Stimulated activated CD4-positive, alpha-beta T cell treated with anti-CD3 and anti-CD28 coated beads, TNF-alpha, amount 100 ng/mL, for 4 hours (primary cell): ENCODE measurements at places on chromosomes 11 and 22.

DNA sequence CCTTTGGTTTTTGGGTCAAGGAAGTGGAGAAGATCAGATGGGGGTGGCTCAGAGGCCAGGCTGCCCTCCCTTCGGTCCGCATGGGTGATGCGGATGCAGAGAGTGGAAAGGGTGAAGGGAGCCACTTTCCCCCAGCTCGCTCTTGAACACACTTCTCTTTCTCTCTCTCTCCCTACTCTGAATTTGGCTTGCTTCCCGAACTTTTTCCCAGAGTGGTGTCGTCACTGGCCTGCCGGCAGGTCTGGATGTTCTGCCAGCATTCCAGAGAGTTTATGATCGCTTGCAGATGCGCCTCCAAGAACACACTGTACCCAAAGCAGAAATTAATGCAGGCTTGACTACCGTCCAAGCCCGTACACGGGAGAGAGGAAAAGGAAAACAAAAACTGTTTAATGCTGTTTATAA is 103.2 kb downstream of the ZBTB16 start:
- no peak for DNase-seq

GRCh38 chr11:35588627-35589026 is 29.6 kb upstream of the FJX1 start:
- DNase-seq: no peak

DNA sequence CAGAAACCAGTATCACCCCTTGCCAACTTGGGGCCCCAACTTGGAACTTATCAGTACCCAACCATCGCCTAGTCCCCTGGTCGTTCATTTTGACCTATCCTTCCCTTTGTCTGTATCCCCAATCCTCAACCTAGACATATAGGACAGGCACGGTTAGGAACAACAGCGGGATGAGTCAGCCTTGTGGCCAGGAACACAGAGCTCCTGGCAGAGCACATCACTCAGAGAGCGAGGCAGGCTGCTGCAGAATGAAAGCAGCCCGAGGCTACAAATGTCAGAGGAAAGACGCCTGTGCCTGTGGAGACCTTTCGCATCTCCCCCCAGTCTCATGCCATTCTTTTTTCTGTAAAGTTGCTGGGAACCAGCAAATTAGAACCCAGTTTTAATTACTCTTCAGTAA is 14.6 kb downstream of the DKK3 start:
- DNase-seq: no peak

- no peak for DNase-seq
Measured at GRCh38 chr22:25663654-25664053, 78.3 kb upstream of the MYO18B start.

DNA sequence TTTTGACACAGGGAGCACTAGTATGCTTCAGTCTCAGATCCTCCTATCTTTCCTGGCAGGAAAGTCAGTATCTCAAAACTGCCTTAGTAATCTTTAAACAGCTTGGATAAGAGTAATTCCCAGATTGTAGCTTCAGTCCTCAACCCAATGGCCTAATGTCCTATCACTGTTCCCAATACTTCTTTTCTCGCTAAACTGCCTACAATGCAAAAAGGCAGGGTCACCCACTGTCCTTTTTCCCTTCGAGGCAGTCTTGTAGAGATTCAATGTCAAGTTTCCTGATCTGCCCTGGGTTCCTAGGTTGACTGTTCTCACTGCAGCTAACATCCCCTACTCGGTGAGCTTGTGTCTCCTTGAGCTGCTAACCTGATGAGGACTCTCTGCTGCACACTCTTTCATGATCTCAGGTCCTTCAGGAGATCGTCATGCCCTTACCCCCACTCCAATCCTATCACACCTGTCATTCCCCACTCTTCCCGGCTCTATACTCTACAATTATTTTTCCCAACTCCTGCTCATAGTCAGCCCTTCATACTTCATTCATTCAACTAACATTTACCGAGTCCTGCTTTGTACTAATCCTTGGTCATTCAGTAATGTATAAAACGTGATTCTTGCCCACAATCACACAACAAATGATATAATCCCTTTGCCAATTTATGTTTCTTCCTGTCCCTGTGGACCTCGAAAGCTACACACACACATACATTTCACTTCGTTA is 904 bp downstream of the C2CD3 start:
- no peak for DNase-seq

DNA sequence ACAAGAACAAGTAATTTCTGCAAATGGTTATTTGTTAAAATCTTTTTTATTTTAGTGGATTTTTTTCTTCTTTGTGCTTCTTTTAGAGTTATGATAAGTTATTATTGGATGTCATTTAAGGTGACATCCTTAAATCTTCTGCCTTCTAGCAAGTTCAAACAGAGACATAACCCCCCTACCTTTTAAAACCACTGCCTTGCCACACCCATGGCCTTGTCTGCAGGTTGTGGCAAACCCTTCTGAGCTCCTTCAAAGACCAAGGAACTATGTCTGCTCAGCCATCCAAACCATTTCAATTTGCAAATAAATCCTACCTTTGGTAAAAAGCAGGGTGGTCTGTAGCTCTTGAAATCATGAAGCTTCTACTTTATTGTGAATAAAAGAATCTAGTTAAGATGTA is 241.6 kb downstream of the FAM76B start:
- no peak for DNase-seq
